ENCODE measurements at places on chromosomes 1 and 21.

- peak; percentile 73 for DNase-seq
Observed at GRCh38 chr1:237834461-237834860, 56.3 kb downstream of the ZP4 start.

- no peak for DNase-seq
Observed at GRCh38 chr21:29029524-29029923, 5.1 kb downstream of the USP16 start.

- DNase-seq: peak; percentile 33
Observed at GRCh38 chr1:9490605-9491339, 48.5 kb upstream of the SLC25A33 start.

DNA sequence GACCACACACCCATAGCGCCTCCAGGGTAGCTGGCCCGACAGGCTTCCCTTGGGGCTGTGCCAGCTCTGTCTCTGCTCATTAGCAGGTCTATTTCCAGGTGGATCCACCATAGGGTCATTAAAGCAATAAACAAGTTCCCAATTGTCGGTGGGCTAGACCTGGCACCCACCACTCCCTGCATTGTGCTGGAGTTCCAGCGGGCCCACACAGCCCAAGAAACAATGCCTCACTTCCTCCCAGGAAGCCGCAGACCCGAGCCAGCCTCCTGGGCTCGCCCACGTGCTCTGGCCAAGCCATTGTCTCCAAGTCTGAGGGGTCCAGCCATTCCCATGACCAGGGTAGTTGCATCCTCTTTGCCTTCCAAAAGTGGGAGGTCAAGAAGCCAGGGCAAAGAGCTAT lies 27.5 kb upstream of the SOX13 start:
- DNase-seq: no peak

GRCh38 chr21:43937051-43937832 lies 72.2 kb downstream of the AGPAT3 start:
- DNase-seq: no peak

- peak; percentile 59 for DNase-seq
Observed at GRCh38 chr1:205658943-205659581, 21.2 kb downstream of the SLC45A3 start.

- DNase-seq: no peak
Observed at GRCh38 chr1:55751776-55752175, 536.6 kb upstream of the USP24 start.

- DNase-seq: no peak
Observed at GRCh38 chr1:53640701-53641075, 98.3 kb downstream of the GLIS1 start.

- DNase-seq: no peak
Observed at GRCh38 chr1:66769512-66770229, 17.4 kb downstream of the DYNLT5 start.

DNA sequence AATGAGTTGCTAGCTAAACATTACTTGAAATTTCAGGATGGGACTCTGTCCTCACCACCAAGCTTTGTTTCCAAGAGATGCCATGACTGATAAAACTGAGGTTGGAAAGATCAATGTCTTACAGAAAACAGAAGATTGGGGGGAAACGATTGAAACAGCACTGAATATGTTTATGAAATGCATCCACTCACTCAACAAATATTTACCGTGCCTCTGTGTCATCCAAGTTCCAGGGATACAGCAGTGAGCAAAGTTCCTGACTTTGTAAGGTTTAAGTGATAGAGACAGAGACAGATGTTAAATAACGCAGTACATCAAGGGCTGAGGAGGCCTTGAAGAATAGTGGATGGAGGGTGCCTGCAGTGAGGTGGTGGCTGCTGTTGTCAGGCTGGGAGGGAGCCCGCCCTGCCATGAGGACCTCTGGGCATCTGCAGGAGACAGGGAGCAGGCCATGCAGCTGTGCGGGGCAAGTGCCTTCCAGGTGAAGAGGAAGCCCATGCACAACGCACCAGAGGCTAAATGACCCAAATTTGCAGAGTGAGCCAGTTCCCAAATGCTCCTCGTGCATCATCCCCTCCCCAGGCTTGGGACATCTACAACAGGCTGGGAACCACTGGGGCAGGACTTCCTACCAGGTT lies 108.0 kb downstream of the HLCS start:
- DNase-seq: no peak

DNA sequence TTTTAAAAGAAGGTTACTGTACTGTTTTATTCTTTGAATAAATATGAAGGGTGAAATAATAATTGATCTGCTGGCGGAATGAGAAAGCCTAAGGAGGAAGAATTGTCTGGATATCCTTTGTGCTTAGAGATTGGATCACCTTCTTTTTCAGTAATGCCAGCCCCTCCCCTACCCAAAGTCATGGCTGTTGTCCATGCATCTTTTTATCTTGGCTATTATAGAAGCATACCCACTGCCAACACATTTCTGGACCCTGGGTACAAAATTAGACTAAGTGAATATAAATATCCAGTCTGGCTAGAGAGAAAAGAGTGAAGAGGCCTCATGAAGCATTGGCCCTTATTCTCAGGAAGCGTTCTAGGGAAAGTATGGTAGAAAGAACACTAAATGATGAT lies 28.1 kb downstream of the AK4 start:
- no peak for DNase-seq

DNA sequence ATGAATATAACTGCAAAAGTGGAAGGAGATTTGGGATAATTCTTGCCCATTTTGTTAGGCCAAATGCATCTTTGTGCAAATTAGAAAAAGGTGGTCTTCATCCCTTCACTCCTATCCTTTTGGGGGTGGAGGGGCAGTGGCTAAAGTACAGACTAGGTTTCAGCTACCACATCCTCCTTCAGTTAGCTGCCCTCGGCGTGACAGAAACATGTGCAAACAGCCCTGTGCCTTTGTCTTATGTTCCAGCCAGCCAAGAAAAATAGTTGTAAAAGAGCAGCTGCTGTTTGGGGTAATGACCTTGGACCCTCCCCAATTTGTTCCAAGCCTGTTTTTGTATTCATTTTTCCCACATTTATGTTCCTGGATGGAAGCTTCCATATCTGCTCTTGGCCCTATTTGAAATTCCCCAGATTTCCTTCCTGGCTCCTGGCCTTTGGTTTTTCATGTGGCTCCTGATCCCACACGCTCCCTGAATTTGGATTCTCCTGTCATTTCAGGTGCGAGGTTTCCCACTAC lies 8.3 kb upstream of the LGALS8 start:
- no peak for DNase-seq
